ENCODE measurements at places on chromosomes 11 and 22. TPM values are rescaled to one million over a fixed set of nuclear protein-coding genes. Genes with fewer than 3 reads are reported as not detected.

Gene SMTNL1
- total RNA-seq, result not detected

Gene RTN4RL2
- 1.6 TPM for total RNA-seq

GRCh38 chr11:121762820-121763219 lies 310.1 kb upstream of the SORL1-AS1 start:
- no peak for DNase-seq

GRCh38 chr11:6546735-6547134 lies 49.7 kb downstream of the DNHD1 start:
- DNase-seq, result no peak

- no peak for DNase-seq
These were observed 2.0 kb downstream of the PDGFB start for GRCh38 chr22:39242595-39243438.
